ENCODE measurements at places on chromosomes 3 and 15.
A peak's percentile ranks its signal among the peaks of the same experiment; 100 is the strongest.

DNA sequence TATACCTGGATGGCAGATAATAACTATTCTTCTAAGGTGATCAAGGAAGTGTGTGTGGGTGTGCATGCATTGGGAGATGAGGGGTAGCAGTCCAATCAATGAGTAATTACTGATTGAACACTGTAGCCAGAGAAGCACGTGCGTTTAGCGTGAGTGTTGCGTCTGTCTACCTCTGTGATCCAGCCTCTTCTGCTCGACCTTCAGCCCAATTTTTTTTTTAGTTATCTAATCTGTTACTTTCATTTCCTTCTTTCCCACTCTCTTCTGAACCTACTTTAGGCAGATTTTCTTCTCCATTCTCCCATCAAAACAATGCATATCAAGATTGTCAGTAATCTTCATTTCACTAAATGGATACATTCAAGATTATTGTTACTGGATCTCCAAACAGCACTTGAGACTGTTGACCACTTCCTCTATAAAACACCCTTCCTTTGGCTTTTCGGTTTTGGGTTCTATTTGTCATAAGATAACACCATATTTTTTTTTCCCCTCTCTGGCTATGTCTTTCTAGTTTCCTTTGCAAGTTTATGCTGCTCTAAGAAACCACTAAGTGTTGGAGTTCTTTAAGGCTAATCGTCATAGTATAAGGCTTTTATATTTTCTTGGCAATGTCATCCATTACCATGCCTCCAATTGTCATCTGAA, 41.0 kb downstream of the MCTP2 start:
- no peak for DNase-seq

DNA sequence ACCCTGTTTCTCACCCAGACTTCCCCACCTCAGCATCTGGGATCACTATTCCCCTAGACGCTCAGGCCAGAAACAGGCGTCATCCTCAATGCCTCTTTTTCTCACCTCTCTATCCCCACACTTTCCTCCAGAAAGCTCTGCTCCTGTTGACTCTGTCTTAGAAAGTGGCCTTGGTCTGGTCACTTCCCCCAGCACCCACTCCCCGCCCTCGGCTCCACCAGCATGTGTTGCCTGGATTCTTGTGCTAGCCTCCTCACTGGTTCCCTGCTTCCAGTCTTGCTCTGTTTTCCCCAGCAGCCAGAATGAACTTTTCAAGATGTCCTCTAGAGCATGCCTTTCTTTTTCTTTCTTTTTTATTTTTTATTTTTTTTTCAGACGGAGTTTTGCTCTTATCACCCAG, 39.7 kb upstream of the ESYT3 start:
- DNase-seq = no peak

GRCh38 chr3:178289544-178290160, 246.6 kb upstream of the KCNMB2 start:
- DNase-seq = peak; percentile 45

- no peak for DNase-seq
These were observed 66.7 kb upstream of the GOLGA8B start for GRCh38 chr15:34650177-34650576.

GRCh38 chr3:193346259-193346658, 32.3 kb downstream of the ATP13A5 start:
- DNase-seq = no peak

- DNase-seq = no peak
These were observed 14.2 kb upstream of the IQSEC1 start for GRCh38 chr3:13087320-13087990.

- DNase-seq = peak; percentile 69
These were observed 12.0 kb downstream of the MRPL46 start for GRCh38 chr15:88454867-88455810.

DNA sequence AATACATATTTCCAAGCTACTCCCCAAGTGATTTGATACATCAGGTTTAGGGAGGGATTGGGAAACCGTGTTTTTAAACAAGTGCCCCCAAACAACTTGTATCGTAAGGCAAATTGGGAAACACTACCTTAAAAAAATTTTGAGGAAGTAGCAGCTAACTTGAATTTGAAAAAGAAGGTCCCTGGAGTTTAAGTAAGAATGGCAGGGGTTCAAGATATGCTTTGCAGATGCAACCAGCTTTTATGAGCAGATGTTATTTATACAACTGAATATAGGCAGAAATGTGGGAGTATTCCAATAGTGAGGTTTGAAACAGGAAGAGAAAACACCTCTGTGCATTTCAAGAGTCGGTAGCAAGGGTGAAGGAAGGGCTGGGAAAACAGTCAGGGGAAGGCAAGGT, 139.6 kb downstream of the IL20RB start:
- no peak for DNase-seq

DNA sequence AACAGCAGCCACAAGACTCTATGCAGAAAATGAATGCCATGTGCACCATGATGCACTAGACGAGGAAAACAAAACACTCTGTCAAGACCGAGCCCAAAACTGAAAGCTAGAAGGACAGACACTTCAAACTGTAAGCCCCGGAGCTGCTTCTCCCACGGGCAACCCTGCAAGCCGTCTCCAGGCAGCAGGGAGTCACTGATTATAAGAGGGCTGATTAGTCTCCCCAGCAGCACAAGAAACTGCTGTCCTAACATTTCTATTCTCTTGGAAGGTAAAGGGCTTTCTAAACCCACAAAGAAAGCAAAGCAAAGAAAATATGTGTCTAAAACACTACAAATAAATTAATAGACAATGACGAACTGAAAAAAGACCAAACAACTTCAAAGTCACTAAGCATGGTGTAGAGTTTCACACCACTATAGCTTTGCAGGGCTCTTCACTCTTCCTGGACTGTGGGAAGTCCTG, 15.5 kb downstream of the TBC1D2B start:
- no peak for DNase-seq

GRCh38 chr3:37904601-37905000, 42.9 kb downstream of the CTDSPL start:
- DNase-seq = no peak

DNA sequence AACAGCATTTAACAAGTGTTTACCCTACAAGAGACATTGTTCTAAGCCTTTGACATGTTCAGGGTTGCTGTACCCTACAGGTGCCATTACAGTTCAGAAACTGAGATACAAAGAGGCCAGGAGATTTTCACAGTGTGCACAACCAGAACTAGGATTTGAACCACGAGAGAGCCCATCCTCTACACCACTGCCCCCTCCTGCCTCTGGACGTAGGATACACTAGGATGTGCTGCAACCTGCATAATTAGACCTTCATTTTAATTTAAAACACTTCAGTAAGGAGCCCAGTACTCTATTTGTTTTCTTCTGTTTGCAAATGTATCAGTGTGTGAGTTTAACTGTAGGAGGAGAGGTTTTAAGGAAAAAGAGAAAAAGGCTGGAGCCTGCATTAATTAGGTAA, 123.1 kb upstream of the RARB start:
- no peak for DNase-seq

DNA sequence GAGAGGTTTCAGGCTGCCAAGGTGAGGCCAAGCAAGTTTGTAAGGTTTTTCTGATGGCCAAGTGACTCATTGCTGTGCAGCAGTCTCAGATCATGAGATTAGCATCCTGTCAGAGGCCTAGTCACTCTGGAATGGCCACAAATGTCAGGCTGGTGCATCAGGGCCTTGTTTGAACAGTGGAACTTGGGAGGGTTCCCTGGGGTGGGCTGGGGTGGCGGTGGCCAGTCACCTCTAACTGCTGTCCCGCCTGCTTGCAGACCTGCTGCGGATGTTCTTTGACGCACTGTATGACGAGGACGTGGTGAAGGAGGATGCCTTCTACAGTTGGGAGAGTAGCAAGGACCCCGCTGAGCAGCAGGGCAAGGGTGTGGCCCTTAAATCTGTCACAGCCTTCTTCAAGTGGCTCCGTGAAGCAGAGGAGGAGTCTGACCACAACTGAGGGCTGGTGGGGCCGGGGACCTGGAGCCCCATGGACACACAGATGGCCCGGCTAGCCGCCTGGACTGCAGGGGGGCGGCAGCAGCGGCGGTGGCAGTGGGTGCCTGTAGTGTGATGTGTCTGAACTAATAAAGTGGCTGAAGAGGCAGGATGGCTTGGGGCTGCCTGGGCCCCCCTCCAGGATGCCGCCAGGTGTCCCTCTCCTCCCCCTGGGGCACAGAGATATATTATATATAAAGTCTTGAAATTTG, 2.8 kb upstream of the FAM131A start:
- DNase-seq = no peak

DNA sequence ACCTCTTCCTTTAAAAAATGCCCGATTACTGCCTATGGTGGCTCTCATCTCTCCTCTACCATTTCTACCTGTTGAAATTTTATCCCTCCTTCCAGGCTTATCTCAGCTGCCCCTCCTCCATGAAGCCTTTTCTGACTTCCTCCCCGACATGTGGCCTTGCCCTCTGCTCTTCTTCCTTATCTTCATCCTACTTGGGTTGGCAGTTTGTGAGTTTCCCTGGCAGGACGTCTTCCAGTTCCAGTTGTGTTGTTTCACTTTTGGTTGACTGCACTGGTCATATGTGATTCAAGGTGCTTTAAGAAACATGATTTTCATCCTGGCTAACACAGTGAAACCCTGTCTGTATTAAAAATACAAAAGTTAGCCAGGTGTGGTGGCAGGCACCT, 4.4 kb downstream of the DLL4 start:
- DNase-seq = no peak

- no peak for DNase-seq
These were observed 175.9 kb downstream of the OTOL1 start for GRCh38 chr3:161672478-161672877.

GRCh38 chr3:120276767-120277166, 8.3 kb downstream of the GPR156 start:
- no peak for DNase-seq

GRCh38 chr3:98730886-98731537, 32.1 kb upstream of the ST3GAL6 start:
- no peak for DNase-seq

GRCh38 chr15:99430881-99431401, 134.8 kb upstream of the MEF2A start:
- DNase-seq = peak; percentile 18
